ENCODE measurements at places on chromosomes 6 and 20.

DNA sequence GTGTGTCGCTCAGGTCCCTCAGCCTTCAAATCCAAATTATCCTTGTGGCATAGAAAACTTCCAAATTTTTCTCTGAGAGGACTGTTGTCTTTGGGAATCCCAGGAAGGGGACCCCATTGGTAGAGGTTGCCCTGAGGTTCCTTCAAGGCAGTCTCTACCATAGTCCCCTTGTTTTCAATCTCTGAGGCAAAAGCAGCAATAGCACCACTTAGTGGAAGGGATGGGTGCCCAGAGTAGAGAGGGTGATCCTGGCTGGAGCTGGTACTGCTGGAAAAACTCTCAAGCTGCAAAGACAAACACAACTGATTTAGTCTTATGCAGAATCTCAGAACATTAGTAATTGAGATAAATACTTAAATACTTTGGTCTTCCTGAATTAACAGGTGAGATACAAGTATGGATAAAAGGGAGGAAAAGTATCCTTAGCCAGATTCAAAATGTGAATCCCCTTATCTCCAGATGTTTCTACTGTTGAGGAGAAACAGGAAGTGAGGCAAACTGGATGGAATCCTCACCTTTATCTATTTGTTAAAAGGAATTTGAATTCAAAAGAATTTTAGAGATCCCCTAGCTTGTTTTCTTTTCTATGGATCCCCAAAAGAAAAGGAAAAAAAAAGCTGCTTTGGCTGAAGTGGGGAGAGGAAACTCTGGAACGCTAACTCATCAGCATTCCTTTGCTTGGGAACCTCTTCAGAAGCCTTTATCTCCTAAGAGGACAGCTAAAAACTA, 13.4 kb downstream of the ZNF318 start:
- no peak for DNase-seq

GRCh38 chr6:135331002-135331401, 149.9 kb downstream of the MYB start:
- no peak for DNase-seq

- peak; percentile 70 for DNase-seq
Observed at GRCh38 chr20:48831718-48832404, 4.1 kb upstream of the PREX1 start.

DNA sequence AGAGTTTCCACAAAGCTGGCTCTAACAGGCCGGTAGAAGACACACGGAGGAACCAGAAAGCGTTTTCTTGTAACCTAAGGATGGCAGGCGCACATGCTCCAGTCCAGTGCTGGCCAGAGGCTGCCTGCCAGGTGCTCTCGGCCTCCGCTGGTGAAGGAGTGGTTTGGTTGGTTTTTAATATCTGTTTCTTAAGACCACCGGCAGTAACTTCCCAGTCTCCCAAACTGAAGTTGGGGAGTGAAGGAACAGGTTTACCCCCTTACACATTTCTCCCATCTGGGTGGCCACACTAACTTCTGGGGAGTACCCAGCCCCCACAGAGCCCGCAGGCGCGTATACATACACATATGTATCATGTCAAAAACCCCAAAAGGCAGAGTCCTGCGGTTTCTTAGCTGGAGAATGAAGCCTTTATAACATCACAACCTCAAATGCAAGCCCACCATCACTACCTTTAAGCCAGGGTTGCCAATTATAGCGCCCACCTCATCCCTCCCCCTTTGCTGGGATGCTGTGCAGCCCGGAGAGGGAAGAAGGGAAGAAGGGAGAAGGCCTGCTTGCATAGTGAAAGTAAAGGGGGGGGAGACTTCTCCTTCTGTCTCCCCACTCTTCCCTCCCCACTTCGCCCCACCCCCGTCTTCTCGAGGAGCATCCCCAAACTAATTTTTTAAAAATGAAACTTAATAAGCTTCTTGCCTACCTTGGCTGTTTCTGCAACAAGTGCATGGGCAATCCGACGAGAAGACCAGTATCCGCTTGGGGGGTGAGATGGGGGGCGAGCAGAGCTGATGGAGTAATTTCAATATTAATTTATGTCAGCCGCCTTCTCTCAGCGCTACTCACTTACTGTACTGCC, 1.0 kb downstream of the TRERF1 start:
- no peak for DNase-seq

GRCh38 chr6:128882991-128883611, at the start of gene LAMA2:
TSS of gene LAMA2 (plus strand) at chr6:128883138. CDS start at chr6:128883246, 108 bp downstream.
- peak; percentile 92 for DNase-seq

- DNase-seq = no peak
Observed at GRCh38 chr6:52104979-52105378, 17.6 kb upstream of the PKHD1 start.

DNA sequence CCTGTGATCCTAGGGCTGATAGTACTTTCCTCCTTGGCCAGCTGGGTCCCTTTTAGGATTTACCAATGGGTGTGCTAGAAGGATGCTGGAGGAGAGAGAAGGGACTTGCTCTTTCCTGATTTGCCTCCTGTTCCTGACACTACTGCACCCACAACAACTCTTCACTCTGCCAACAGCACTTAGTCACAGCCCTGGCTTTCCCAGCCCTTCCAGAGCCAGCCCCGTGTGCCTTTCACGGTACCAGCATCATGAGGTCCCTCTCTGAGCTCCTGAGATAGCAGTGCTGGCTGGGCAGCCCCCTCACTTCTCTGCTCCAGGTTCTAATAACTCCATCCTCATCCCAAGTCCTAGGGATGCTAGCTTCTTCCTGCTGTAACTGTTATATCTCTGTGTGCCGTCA, 80.9 kb downstream of the DNAH8 start:
- no peak for DNase-seq

GRCh38 chr6:39053854-39054576, 5.4 kb downstream of the GLP1R start:
- DNase-seq = no peak

- no peak for DNase-seq
Observed at GRCh38 chr6:41167173-41167963, 4.5 kb upstream of the TREM2 start.

DNA sequence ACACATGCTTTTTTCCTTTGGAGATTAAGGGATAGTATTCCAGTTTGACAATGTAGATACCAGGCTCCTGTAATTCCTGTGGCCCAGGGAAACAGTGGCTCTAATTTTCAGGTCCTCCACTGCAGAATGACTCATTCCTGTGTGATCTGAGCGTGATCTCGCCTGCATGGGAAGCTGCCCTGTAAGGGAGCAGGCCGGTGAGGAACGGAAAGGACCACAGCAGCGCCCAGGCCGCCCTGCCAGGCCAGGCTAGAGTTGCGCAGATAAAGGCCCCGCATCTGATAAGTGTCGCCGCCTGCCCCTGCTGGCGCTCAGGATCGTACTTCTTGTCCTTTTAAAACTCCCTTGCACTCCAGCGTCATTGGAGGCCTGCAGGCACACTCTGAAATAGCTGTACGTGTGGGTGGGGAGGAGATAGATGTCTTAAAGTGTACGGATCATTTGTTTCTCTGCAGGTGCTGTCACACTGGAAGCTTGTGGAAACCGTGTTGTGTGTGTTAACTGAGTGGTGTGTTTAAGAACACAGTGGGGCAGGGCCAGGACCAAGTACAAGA, 60.7 kb downstream of the SYNJ2 start:
- peak; percentile 78 for DNase-seq

DNA sequence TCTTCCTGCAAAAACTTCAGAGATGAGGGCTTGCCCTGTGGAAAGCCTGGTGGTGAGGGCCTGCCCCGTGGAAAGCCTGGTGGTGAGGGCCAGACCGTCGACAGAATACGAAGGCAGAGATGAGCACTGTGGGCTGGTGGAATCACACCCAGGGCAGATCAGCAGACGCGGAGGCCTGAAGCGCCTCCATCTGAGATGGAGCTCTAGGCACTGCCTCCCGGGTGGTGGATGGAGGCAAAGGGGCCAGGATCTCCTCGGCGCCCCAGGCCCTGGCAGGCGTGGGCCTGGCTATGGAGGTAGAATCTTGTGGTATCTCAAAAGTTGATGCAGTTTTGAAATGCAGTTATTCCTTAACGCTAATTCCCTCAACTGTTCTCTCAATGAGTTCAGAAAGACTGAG, 104.8 kb downstream of the PSMB1 start:
- no peak for DNase-seq

- no peak for DNase-seq
Observed at GRCh38 chr6:1463275-1463674, 73.9 kb downstream of the FOXF2 start.

GRCh38 chr6:32803416-32803815, 13.4 kb downstream of the HLA-DOB start:
- no peak for DNase-seq

DNA sequence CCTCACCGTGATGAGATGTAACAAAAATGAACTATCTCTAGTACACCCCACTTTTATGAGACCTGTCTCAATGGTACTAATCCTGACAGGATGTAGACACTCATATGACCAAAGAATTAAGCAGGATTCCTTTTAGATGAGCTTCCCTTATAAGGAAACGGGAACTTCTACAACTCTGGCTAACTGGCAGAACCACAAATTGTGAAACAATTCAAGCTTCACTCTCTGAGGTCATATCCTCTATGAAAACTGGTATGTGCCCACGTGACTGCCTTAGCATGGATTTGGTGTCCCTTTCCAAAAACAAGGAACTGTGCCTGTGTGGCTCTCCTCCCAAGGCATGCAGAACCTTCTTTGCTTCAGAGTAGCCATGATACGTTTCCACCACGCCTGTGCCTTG, 14.1 kb upstream of the CPNE5 start:
- DNase-seq = no peak

DNA sequence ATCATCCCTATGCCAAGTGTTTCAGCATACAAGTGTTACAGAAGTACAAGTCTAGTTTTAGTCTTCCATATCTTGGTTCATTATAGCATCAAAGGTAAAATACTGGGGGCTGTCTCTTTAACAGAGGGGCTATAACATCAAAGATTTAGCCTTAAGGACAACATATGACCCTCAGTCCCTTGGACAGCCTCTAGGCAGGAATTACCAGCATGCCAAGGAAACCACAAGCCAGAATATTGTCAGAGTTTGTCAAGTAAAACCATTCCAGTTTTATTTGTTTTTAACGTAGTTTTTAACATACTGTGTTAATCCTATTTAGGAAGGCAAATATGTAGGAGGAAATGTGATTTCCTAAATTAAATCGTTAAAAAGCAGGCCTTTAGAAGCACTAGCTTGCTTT, 18.6 kb downstream of the ZKSCAN8 start:
- no peak for DNase-seq

GRCh38 chr6:22153384-22154158, 143.3 kb downstream of the PRL start:
- DNase-seq = no peak

DNA sequence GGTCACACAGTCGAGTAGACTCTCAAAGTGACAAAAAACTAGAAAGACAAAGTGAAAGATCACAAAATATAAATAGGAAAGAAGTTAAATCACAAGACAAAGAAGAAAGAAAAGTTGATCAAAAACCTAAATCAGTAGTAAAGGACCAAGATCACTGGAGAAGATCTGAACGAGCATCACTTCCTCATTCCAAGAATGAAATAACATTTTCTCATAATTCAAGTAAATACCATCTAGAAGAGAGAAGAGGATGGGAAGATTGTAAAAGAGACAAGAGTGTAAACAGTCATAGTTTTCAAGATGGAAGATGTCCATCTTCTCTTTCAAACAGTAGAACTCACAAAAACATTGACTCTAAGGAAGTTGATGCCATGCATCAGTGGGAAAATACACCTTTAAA, 31.6 kb upstream of the GJA10 start:
- DNase-seq = no peak

DNA sequence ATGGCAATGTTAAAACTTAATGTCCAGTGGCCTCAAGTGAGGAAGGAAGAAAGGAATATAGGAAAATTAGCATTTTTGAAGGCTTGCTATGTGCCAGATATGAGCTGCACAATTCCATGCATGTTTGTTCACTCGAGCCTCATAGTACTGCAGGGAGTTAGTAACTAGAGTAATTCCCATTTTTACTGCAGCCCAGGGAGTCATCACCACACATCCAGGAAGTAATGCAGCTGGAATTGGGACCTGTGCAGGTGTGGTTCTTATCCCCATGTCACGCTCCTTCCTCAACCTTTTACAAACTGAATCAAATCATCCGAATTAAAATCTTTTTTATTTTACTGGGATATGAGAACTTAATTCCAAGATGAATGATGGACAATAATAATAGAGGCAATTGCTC, 149.5 kb upstream of the MAFB start:
- no peak for DNase-seq

GRCh38 chr6:84791233-84791632, 26.8 kb upstream of the TBX18 start:
- no peak for DNase-seq

DNA sequence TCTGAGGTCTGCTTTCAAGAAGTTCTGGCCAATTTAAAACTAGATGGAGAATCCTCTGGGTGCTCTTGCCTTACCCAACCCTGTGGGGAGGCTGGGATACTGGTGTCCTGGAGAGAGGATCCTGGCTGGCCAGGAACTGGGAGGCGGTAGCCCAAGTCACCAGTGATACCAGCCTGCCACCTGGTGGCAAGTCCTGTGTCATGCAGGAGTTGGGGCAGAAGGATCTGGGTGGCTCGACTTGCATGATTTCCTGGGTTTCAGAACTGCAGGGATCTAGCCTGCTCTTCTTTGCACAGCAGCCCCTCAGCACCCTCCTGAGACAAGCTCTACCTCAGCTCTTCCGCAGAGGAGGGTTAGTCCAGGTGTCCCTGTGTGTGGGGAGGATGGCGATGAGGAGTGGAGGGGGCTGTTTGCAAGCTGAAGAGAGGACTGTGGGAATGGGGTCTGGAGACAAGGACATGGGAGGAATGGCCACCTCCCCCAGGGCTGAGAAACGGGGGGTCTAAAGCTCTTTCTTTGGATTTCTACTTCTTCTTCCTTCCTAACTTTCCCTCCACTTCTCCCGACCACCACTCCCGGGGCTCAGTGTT, 4.2 kb downstream of the KCNK17 start:
- DNase-seq = peak; percentile 80

DNA sequence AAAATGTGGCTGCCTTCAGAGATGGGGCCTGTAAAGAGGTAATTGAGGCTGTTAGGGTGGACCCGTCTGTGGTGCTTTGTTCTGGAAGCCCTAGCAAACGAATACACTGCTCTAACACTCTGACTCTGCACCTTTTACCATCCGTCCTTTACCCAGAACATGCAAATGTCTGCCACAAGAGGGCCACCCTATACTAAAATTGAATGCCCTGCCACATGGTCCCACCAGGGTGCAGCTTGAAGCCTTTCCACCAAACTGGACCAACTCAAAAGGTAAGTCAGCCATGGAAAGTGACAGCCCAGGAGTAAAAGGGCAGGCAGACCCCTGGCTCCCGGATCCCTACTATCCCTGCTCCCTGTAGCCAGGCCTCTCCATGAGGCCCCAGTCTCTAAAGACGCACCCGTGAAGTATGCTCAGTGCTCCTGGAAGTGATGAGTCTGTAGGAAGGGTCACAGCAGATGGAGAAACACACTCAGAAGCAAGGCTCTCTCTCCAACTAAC, 5.8 kb upstream of the BFSP1 start:
- peak; percentile 60 for DNase-seq

GRCh38 chr6:21332660-21333059, 260.9 kb upstream of the SOX4 start:
- no peak for DNase-seq

GRCh38 chr6:169852504-169853195, 101.2 kb downstream of the ERMARD start:
- DNase-seq = peak; percentile 30
